ENCODE measurements at places on chromosomes 4 and X.

DNA sequence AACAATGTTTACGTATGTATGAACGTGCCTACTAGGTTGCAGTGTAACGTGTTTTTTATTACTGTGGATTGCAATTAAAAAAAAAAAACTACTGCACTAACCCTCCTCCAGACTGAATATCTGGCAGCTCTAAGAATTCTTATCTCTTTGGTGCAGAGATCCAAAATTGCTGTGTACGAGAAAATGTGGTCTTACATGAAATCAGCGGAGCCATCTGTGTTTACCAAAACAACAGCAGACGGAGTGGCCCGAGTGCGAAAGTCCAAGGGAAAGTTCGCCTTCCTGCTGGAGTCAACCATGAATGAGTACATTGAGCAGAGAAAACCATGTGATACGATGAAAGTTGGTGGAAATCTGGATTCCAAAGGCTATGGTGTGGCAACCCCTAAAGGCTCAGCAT lies 268.1 kb downstream of the THOC2 start:
- DNase-seq, result no peak

- no peak for DNase-seq
Observed at GRCh38 chrX:116281106-116281505, 110.6 kb downstream of the AGTR2 start.

DNA sequence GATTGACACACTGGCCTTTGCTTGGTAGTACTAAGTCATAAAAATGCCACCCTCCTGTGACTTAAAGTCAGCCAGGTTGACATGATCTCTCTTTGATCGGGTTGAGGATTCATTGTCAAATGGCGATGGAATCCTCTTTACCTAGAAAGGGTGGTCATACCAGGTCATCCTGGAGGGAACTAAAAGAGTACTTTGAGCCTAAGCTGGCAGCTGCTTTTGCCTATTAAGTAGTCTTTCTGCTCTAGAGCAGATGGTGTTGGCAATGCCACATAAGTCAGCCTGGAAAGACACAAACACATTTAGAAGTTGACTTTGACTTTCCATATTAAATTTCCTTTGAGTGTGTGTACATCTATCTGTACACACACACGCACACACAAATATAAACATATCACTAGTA lies 39.2 kb upstream of the C4orf54 start:
- DNase-seq, result no peak

DNA sequence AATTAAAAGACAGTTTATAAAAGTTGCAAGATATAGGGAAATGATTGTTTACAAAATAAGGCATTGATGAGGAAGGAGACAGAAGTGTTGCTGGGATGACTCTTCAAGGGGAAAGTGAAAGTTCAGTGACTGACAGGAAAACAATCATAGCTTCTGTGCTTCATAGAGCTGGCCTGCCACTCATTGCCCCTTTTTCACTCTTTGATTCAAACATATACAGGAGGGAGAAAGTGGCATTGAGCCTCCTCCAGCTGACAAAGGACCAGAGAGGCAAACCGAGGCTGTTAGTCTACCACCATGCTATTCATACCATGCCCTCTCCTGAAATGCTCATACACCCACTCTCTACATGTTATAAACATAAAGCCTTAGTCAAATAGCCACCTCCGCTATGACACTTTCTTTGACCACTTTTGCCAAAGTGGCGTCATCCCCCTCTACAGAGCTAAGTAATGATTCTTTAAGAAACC lies 79.2 kb upstream of the ATOH1 start:
- no peak for DNase-seq

DNA sequence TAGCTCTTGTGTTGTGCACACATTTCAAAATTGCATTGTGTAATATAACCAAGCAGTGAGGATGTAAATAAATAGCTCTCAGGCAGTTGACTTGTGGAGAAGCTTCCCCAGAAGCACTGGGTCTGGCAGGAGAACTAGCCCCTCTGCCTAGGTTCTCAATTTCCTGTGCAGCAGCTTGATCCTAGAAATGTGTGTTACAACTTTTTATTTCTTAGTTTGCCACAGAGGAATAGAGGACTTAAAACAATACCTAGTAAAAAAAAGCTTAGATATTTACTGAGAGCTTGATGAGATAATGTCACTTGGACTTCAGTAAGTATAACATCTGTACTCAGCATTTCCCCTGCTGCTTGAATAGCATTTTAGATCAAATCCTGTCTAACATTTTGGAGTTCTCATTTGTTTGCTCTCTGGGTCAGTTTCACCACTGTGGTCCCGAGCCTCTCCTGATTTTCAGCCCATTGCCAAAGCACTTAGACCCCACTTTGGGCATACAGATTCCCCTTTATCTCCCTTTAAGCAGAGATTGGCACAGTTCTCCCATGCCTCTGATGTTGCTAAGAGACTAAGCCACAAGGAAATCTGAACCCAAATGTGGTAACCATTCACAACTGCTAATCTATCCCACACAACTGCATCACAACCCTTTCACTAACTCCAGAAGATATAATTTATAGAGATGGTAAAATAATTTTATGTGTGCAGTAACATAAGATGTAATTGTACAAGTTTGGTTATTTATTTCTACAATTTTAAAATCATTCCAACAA lies 98.2 kb upstream of the NRK start:
- no peak for DNase-seq

DNA sequence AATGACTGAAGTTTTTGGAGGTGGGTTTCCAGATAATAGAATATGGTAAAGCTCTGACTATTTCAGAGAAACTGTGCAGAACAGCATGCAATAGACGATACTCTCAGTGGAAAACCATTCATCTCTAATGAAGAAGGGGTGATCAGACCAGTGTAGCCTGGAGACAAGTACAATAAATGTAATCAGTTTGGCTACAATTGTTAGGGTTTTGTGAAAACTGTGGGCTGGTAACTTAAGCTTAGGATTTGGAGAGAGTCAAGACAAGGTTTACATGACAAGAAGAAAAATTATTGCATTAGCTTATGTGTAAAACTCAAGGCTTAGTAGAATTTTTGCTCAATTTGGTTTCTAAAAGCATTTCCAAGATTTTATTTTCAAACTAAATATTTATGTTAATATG lies 241.5 kb upstream of the ANKRD50 start:
- DNase-seq, result no peak

DNA sequence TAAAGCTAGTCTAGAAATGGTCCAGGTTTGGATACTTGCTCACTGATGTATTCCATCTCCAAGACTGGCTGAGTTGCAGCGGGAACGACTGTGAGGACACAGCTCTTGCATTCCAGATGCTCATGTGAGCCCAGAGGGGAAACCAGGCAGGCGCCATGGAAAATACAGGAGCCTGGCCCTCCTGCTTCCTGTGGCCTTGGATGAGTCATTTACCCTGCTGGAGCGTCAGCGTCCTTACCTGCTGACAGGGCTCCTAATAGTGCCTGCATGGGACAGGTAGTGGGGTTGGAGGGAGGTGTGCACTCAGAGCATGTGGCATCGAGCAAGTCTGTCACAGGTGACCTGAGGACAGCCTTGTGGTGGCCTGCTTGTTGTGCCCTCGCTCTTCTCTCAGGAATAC lies 69.4 kb downstream of the NSG1 start:
- DNase-seq, result no peak

DNA sequence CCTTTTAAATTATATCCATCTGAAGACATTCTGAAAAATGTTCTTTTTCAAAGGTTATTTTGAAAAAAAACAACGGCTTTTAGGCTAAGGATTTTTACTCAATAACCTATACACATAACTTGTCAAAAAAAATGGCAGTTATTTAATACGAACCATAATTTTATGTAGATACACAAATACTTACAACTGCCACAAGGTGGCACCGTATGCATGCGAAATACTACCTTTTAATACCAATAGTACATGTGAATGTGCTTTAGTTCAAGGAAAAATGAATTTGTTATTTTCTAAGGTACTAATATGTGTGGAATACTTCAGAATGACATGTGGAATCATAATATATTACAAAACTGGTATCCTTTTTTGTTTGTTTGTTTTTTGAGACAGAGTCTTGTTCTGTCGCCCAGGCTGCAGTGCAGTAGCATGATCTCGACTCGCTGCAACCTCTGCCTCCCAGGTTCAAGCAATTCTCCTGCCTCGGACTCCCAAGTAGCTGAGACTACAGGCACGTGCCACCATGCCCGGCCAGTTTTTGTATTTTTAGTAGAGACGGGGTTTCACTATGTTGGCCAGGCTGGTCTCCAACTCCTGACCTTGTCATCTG lies 4.6 kb upstream of the MAD2L1 start:
- peak; percentile 5 for DNase-seq

DNA sequence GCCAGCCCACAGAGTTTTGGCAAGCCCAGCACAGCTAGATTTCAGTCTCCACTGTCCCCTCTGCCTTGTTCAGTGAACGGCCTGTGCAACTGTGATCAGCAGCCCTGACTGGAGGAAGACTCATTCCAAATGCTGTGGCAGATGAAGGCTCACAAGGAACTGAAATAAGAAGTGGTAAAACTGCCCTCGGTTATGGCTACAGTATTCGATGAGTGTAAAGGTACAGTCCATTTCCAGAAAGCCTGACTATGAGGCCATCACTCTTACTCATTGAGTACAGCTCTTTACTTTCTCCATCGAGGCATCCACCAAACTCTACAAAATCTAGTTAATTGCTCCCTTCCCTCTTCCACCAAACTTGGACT lies 69.1 kb downstream of the RHOH start:
- DNase-seq, result no peak

- DNase-seq, result no peak
Observed at GRCh38 chr4:177451108-177451500, 8.9 kb upstream of the AGA start.

DNA sequence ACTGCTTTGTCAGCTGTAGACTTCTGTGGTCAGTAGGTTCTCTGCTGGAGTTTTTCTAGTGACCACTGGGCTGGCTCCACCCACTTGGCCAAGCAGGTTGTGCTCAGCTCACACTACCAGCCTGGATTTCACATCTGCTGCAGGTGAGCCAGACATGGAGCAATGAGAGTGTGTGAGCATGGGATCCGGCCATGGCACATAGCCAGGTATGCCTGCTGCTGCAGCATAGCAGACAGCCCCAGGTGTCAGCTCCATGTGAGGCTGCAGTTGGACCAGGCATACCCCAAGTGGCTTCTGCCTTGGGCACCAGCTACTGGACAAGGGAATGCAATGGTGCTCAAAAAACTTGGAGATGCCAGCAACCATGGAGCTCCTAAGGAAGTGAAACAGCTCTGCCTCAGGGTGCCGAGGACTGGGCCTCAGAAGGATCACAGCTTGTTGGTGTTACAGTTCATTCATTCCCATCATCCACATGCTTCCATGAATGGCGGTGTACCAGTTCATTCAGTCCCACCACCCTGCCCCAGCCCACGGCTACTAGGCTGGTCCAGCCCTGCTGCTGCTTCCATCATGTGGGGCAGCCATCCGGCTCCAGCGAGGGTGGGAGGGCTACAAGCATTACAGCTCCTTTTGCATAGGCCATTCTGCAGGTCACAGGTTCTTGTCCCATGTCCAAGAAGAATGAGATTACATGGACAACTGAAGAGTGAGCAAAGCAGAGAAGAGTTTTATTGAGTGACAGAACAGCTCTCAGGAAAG lies 389.1 kb upstream of the PCDH7 start:
- no peak for DNase-seq

DNA sequence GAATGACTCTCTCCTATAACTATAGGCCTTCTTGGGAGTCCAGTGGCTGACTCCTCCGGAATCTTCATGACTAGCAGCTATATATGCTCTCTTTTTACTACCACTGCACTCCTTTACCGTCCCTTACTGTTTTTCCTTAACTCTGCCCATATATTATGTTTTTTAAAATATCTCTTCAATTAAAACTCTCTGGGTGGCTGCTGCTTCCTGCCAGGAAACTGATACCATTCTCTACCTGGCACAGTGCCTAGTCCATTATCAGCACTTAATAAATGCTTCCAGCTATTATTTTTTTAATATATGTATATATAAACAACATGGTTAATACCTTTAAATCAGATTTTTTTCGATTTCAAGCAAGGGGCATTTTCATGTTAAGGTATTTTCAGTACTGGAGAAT lies 136.6 kb upstream of the FAM47B start:
- DNase-seq, result no peak

- DNase-seq, result no peak
Observed at GRCh38 chr4:110442309-110442708, 33.6 kb upstream of the ENPEP start.

GRCh38 chr4:22003878-22004277 lies 55.3 kb upstream of the KCNIP4 start:
- no peak for DNase-seq

DNA sequence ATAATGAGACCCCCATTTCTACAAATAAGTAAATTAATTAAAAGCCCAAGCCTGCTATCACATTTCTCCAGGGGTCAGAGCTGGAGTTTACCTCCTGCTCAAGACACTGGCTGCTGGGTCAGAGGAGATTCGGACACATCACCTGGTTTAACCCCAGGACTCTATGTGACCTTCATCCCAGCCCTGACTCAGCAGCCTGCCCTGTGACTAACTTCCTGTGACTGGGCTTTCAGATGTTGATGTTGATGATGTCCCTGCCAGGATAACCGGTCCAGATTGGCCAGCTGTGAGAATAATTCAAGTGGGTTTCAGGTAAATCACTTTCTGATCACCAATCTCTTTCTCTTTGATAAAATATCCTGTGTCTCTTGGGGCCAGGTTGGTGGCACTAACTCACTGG lies 102.4 kb upstream of the MAML3 start:
- no peak for DNase-seq

- DNase-seq, result no peak
Observed at GRCh38 chr4:161343569-161343950, 820.2 kb downstream of the FSTL5 start.

All from stimulated activated CD4-positive, alpha-beta T cell treated with anti-CD3 and anti-CD28 coated beads, TNF-alpha, amount 100 ng/mL, for 4 hours (primary cell).